ENCODE measurements at places on chromosomes 4 and X.

- DNase-seq, result no peak
These were observed 32.1 kb downstream of the MTTP start for GRCh38 chr4:99606716-99607115.

DNA sequence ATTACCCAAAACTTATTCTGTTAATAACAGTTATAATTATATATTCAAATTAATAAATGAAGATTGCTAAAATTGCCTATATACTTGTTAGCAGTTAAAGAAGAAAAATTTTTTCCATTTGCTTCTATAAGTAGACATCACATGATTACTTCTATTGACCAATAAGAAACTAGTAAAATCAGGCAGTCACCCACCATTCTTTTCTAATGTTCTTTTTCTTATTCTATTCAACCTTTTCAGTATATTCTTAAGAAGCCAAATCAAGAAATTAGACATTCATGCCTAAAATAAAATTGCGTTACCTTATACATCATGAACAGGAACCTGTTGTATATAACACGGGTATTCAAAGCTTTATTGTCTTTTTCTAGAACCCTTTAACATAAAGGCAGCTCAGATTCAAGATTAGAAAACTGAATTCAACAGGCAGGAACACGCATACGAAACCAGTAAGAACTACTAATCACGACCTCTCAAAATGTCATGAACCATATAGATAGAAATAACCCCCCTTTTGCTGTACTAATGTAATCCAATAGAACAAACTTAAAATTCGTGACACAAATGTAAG lies 568.1 kb upstream of the DIPK2B start:
- DNase-seq, result no peak

DNA sequence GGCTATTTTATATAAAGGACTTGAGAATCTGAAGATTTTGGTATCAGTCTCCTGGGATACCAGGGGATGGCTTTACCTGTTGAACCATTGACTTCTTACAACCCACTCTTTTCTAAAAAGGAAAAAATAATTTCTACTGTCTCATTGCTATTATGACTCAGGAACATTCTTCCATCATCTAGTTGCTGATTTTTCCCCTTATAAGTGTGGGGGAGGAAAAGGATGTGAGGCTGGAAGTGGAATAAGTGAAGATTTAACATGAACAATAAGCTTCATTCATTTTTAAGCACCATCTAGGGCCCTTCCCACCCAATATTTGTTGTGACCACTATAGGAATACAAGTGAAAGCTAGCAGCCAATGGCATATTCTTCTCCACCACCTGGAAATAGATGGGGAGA lies 10.6 kb upstream of the MND1 start:
- DNase-seq, result no peak

DNA sequence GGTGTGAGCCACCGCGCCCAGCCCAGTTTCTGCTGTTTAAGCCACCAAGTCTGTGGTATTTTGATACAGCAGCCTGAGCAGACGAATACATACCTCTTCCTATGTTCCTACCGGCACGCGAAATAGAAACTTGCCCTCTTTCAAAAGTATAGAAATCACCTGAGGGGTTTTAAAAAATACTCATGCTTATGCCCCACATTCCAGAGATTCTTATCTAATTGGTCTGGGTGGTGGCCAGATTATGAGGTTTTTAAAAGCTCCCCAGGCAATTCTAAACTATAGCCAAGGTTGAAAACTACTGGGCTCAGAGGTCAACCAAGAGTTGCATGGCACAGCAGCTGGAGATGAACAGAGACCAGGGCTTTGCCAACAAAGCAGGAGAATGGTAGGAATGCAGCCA lies 24.9 kb upstream of the HUWE1 start:
- no peak for DNase-seq

GRCh38 chrX:105618393-105619101 lies 203.8 kb upstream of the NRK start:
- no peak for DNase-seq

DNA sequence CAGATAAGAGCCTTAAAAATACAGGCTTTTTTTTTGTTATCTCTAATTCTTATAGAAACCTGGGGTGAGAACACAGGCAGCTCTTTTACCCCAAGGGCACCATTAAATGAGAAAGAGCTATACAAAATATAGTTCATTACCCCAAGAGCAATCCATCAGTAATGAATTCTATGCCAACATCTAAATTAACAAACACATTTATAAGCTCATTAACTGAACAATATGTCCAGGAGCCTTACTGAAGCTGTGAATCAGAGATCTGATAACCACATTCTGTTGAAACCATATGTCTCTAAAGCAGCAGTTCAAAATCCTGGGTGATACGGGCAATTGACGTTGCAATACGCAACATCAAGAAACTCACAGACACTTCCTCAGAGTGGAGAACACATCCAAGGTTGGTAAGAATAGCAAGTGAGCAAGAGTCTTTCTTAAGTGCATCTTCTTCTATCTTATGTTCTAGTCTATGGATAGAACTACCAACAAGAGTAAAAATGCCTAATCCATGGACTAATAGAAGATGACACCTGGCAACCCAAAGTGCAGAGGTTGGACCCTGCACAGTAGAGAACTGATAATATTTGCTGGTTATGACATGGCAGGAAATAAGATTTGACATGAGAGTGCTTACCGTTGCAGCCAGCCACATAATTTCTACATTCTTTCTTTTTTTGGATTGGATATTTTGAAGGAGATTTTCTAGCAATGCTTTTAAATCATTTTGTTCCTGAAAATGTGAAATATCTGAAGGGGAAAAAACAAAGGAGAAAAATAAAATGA lies 449.3 kb downstream of the IL15 start:
- DNase-seq, result no peak
